ENCODE measurements at places on chromosomes 3 and 15.

DNA sequence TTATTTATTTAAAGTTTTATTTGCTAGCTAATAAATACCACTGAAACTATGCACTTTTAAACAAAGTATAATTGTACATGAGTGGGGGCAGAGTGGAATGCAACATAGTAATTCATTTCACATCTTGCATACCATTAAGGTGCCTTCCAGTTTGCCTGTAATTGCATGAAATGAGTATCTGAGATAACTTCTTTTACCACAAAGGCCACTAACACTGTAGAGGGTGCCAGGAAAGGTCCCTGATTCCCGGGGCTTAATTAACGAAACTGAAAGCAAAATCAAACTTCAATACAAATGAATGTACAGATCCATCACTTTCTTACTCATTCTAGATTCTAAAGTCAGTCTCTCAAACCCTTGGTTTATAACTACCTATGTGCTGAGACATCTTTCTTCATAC is 2.1 kb downstream of the CD47 start:
- no peak for DNase-seq

- no peak for DNase-seq
Observed at GRCh38 chr3:188400494-188401243, 246.7 kb downstream of the LPP start.

DNA sequence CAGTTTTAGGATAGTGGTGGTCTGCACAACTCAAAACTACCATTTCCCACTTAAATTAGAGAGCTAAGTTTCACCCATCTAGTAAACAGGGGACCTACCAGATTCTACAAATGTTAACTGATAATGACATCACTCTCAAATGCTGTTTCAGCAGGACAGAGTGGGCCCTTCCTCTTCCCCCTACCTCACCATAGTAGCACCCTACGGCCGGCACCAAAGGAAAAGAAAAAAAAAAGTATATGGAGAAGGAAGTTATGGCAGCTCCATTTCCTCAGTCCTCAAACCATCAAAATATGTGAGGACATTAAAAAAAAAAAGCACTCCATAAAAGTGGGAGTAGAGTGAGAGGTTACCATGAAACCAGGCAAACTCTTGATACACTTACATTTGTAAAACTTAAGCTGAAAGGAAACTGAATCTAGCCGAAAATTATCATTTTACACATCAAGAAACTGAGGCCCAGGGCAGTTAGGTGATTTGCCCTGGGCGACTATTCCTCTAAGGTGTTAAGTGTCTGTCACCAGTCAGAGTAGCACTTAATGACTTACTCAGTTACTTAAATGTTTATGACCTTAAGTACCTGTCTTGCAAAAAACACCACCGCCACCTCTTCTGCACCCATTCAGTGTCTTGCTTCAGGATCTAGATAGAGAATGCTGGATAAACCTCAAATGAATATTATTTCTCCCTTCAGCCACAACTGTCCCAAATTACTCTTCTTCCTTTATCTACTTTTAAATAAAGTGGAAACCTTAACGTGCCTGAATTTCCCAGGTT is 2.7 kb downstream of the MSL2 start:
- DNase-seq: no peak

DNA sequence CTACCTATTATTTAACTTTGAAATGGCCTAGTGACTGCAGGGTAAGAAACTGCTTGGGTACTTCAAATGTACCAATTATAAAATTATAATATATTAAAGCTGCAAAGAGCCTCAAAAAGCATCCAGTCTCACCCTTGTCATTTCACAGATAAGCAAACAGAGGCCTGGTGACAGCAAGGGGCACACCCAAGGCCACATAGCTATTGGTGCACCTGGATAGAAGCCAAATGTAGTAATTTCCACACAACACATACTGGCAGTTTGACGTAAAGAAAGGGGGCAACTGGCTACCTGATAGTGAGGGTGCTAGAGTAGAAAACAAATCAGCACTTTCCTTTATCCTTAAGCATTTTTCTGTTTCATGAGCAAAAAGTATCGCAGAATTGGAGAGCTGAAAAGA is 51.1 kb downstream of the IFT57 start:
- no peak for DNase-seq

GRCh38 chr3:191253089-191253799 is 54.2 kb downstream of the OSTN start:
- DNase-seq: no peak

DNA sequence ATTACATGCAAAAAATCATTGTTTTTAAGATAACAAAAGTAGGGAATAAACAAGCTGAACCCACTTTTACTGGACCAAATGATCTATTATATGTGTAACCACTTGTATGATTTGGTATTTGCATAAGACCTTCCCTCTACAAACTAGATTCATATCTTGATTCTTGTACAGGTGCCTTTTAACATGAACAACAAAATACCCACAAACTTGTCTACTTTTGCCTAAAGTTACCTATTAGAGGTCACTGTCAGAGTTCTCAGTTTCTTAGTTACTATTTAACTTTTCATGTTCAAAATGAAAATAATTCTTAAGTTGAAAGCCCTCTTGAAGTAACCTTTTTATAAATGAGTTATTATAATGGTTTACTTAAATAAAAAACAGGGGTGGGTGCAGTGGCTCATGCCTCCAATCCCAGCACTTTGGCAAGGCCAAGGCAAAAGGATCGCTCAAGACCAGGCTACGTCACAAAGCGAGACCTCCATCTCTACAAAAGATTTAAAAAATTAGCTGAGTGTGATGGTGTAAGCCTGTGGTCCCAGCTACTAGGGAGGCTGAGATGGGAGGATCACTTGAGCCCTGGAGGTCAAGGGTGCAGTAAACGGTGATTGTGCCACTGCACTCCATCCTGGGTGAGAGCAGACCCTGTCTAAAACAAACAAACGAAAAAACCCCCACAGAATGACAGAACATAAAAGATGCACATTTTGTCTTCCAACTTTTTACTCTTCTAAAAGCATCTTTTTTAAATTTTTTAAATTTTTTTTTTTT is 16.0 kb downstream of the ACTR8 start:
- DNase-seq: no peak

DNA sequence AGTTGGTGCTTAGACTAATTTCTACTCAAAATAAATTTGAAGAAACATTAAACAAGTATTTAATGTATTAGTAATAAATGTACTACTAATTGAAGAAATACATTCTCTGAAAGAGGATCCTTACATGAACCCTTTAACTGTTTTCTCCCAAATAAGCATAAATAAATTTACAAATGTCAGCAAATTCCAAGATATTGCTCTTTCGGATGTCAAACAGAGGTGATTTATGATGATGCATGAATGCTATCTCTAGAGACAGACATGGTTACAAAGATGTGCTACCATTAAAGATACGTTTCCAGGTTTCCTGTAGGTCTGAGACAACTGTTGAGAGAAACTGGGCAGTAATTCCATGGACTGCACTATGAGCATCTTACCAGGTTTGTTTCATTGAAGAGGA is 629 bp downstream of the GABRR3 start:
- no peak for DNase-seq

- no peak for DNase-seq
Observed at GRCh38 chr3:73478858-73479257, 145.9 kb downstream of the PDZRN3 start.

DNA sequence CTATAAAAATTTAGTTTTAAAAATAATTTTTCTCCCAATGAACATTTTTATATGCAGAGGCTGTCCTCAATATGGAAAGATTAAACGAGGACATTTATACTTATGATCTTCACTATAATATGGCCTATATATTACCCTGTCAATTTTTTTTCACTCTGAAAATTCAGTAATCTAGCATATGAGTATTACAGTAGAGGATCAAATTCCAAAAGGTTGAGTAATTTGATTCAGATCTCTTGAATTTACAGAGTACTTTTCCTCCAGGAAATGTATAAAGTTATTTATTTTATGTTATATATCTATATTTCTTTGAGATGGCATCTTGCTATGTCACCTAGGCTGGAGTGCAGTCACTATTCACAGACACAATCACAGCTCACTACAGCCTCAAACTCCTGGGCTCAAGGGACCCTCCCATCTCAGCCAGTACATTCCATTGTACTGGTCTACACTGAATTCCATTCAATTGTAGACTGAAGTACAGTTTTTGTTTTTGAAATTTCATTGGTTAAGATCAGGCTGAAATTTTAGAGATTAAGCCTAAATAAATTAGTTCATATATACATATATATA is 16.3 kb upstream of the TRPM7 start:
- DNase-seq: no peak

DNA sequence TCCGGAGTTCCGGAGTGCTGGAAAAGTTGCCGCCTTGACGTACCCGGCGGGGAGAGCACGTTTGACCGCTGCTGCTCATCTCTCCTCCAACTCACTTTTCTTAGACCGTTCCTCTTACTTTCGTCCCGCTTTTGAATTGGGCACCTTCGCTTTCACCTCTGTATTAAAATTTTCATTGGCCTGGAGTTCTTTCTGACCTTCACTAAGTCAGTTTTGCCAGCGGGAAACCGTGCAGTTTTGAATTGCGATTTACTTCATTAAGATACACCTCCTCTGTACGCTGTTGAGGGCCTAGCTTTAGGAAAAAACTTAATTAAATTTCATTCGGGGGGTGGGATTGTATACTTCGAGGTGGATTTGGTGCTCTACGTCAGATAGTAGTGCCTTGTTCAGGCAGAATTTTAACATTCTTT is 1.3 kb downstream of the GMPS start:
- DNase-seq: no peak

GRCh38 chr3:126102530-126102951 is 18.6 kb upstream of the SLC41A3 start:
- DNase-seq: no peak

DNA sequence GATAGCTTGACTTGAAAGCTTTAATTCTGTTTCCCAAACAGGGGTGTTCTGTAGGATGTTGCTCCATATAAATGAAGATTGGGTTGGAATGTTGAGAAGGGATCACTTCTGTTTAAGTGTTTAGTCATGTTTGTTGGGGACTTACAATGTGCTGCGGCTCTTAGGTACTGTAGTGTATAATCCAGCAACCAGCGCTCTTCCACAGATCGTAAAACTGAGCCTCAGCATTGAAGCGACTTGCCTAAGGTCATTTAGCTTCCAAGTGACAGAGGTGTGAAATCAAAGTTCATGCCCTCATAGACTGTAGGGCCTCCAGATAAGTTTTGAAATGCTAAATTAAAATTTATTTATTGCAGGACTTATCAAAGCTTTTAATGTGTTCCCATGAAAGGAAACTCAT is 1.8 kb downstream of the MKRN2 start:
- DNase-seq: no peak

DNA sequence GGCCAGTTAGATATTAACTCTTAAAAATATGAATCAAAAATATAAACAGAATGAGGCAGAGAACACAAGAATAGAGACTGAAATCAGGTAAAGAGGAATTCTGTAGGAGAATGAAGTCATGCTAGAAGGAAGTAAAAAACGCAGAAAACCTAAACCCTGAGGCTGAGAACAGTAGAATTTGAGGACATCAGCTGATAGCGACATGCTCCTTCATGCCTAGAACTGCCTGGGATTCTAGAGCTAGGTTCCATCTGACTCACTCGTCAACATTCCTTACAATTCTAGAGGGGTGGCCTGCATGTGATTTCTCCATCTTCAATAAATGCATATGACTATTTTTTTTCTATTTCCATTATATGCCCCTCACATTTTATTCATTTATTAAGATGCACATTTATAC is 343.0 kb downstream of the ROBO1 start:
- no peak for DNase-seq

GRCh38 chr3:149781211-149781610 is 11.1 kb downstream of the ANKUB1 start:
- no peak for DNase-seq

DNA sequence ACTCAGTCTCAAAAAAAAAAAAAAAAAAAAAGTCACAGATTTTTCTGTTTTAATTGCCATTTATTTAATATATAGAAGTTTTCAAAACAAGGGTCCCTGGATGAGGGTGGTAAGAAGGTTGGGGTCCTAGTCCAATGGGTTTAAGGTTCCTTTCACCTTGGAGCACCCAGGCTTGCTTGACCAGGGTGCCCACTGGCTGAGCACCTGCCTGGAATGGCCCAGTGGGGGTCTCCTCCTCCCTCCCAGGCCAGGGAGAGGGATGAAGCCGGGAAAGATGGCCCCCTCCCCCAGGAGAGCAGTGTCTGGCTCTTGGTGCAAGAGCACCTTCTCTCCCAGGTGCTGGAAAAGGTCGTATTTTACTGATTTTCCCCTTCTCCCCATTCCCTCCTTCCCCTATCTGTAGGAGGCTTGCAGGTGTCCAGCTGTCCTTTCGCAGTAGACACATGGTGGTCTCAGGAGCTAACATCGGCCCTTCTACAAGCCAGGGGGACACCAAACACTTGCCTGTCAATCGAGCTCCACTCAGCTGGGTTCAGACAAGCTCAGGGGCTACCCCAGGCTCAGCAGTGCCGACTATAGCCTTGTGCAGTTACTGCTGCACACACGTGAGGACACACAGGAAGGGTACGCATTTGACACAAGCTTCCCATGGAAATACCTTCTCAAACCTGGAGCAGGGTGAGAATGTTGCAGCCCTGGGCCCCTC is 112.3 kb upstream of the KLF13 start:
- no peak for DNase-seq

DNA sequence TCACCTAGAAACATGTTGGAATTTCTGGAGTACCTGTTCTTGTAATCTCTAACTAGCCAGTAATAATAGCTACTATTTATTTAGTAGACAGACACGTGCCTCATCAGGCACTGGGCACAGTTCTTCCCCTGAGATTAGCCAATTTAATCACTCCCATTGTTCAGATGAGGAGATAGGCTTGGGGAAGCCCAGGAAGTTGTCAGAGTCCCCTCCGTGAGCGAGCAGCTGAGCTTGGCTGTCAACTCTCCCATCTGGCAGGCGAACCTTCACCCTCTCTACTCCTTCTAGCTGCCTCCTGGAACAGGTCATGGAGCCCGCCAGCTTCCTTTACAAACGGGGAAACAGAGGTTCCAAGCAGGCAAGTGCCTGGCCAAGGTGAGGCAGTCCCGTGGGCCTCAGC is 31.1 kb upstream of the FGD5 start:
- DNase-seq: no peak

DNA sequence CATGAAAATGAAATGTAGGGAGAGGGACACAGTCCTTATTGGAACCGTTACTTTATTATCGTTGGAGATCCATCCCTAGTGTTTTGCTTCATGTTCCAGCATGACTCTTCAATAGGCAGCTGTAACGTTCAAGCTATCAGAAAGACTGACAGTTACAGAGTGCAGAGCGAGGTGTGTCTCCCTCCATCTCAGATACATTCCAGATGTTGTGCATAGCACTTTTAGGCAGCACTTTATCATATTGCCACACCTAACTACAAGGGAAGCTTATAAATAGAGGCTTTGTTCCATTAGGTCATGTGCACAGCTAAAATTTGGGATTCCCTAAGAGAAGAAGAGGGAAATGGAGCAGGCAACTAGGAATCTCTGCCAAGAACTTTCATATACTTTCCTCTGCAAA is 1009.6 kb downstream of the ROBO2 start:
- DNase-seq: no peak

- DNase-seq: no peak
Observed at GRCh38 chr15:48416301-48416700, 85.1 kb downstream of the DUT start.

DNA sequence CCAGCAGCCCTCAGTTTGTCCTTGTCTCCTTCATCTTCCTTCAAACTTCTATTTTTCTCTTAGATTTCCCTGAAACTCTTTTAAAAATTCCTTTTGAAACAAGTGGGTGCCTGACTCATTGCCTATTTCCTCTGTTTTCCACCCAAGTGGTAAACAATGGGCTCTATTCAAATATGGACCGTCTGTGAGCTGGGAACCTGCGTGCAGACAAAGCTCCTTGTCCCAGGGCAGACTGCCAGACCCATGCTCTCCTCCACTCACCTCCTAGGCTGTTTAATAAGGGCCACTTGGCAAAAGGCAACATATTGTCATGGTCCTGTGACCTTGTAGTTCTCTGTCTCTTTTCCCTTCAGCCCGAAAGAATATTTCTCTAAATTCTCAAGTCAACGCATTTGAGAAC is 332.7 kb upstream of the THBS1 start:
- DNase-seq: no peak
